ENCODE measurements at places on chromosomes 13 and 19.

DNA sequence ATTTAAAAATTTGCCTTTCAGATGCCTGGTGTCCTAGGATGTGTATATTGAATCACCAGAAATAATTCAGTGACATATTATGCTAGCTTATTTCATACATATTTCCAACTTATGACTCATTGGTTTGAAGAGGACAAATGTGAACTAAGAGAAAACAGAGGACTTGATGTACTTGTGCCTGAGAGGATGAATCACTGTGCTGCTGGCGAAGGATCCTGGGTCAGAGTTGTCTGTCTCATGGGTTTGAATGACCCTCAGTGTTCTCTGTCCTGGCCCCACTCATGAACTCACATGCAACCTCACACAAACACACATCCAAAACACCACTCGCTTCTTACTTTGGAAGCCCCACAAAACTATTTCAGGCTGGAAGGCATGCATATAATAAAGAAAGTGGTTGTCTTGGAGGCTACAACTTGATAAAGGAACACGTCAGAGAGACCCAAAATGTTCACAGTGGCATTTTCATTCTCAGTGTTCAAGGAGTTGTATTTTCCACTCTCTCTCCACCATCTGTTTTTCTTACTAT, 129.0 kb upstream of the SPRY2 start:
- no peak for DNase-seq

DNA sequence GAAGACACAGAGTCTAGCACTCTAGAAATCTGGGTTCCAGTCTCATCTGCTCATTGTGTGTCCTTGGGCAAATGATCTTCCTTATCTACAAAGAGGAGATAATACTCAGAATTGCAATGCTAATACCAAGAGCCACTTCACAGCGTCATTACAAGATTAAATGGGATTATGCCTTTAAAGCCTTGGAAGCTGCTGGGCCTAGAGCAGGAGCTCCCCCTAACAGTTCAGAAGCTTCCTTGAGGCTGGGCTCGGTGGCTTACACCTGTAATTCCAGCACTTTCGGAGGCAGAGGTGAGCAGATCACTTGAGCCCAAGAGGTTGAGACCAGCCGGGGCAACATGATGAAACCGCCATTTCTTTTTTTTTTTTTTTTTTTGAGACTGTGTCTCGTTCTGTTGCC, 27.6 kb downstream of the AP2S1 start:
- no peak for DNase-seq

DNA sequence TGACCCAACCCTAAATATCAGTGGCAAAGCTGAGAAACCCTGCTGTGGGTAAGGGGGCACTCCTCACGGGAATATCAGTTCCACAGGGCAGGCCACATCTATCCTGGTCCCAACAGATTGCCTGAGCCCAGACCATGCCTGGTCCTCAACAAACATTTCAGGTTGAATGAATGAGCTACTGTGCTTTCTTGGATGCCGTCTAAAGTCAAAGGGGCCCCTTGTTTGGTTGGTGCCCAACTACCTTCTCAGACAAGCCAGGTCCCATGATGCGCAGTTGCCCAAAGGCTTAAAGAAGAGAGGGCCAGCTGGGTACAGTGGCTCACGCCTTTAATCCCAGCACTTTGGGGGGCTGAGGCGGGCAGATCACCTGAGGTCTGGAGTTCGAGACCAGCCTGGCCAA, 2.4 kb downstream of the DPP9 start:
- no peak for DNase-seq

DNA sequence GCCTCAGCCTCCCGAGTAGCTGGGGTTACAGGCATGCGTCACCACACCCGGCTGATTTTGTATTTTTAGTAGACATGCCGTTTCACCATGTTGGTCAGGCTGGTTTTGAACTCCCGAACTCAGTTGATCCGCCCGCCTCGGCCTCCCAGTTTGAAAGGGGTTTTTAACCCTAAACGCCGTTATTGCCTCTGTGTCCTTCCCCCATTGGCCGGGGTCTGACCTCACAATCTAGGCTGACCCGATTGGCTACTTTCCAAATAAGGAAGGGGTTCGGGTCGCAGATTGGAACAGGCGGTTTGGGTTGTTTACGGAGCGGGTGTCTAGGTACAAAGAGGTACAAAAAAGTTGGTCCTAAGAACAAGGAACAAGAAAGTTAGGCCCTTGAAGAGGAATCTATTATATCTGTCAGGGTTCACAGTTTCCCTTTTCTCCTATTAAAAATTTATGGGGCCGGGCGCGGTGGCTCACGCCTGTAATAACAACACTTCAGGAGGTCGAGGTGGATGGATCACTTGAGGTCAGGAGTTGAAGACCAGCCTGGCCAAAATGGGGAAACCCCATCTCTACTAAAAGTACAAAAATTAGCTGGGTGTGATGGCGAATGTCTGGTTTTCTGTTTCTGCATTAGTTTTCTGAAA, 1.0 kb downstream of the ZNF253 start:
- DNase-seq: peak; percentile 47

DNA sequence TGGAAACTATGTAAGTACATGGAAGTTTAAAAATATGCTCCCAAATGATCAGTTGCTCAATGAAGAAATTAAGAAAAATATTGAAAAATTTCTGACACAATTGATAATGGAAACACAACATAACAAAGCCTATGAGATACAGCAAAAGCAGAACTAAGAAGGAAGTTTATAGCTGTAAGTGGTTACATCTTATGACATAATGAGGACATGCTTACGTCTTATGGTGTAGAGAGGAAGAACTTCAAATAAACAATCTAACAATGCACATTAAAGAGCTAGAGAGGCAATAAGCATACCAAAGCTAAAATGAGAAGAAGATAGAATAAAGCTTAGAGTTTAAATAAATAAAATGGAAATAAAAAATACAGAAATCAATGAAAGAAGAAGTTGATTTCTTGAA, 50.0 kb upstream of the CEACAM21 start:
- DNase-seq: no peak

DNA sequence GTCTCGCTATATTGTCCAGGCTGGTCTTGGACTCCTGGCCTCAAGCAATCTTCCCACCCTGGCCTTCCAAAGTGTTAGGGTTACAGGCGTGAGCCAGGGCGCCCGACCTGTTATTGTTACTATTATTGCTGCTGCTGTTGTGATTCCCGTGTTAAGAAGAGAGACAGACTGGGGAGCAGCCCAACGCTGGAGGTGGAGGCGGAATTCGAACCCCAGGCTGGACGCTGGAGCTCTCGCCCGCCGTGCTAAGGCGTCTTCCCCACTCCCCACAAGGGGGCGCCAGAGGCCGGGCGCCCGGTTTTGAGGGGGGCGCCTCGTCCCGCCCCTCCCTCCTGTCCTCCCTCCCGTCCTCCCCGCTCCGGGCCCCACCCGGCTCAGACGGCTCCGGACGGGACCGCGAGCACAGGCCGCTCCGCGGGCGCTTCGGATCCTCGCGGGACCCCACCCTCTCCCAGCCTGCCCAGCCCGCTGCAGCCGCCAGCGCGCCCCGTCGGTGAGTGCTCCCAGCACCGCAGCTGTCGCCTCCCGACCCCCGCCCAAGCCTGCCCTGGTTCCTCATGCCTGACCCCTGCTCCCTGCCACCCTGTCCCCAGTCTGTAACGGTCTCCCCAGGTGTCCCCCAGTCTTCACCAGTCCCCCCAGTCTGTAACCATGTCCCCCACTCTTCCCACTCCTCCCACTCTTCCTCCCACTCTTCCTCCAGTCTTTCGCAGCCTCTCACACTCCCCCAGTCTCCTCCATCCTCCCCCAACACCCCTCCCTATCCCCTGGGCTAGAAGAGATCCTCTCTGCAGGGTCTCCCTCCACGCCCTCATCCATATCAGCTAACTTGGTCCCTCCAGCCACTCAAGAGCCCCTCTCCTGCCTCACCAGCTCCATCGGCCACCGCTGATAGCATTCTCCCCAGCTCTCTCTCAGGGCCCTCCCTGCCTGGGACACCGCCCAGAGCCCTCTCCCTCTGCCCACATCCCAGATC, at the start of gene EHD2:
Gene EHD2 (plus strand): TSS at position 377 of the 976 bp plus-strand sequence. CDS start 3,191 bp downstream, outside the sequence.
- DNase-seq: peak; percentile 63

- DNase-seq: no peak
Observed at GRCh38 chr13:108270442-108270841, 924 bp downstream of the TNFSF13B start.

GRCh38 chr13:27772651-27773425, 19.4 kb upstream of the GSX1 start:
- DNase-seq: no peak

DNA sequence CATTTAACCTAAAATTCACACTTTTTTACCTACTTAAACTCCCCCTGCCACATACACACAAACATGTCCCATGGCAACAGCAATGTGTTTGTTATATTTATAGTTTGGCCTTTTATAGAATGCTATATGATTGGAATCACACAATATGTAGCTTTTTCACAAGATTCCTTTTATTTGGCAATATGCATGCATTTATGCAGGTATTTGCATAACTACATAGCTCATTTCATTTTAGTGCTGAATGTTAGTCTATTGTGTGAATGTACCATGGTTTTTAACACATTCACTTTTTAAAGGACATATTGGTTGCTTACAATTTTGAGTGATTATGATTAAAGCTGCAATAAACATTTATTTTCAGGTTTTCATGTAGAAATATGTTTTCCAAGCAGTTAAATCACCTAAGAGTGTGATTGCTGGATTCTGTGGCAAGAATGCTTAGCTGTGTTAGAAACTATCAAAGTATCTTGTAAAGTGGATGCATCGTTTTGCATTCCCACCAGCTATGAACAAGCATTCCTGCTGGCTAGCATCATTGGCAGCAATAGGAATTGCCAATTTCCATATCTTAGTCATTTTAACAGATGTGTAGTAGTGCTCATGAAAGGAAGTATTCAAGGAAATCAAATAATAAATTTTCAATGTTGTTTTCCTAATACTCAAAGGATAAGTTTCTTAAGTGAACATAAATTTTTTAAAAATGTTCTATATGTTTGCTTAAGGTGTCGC, 557.0 kb downstream of the SLITRK1 start:
- DNase-seq: no peak

GRCh38 chr13:30119476-30119875, 187.9 kb downstream of the KATNAL1 start:
- DNase-seq: peak; percentile 31

GRCh38 chr13:48492096-48492440, 40.8 kb downstream of the RCBTB2 start:
- no peak for DNase-seq

- no peak for DNase-seq
Observed at GRCh38 chr19:50721441-50722137, 1.6 kb upstream of the CLEC11A start.

- DNase-seq: peak; percentile 30
Observed at GRCh38 chr19:40576151-40576584, 505 bp upstream of the SHKBP1 start.

DNA sequence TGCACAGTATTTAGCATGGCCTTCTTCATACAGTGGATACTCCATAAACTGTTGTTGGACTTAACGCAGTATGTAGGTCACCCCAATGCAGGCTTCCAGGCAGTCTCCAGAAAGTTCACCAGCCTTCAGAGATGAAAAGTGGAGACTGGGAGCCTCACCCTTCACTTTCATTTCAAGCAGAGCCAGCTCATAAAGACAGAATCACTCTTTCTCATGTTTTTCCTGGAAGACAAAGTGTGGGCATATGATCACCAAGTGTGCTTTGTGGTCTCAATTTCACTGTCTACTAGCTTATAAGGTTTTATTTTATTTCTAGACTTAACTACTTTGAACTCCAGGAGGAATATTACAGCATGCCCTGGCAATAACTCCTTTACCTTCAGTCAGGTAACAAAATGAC, 26.3 kb upstream of the TNFSF11 start:
- peak; percentile 22 for DNase-seq

- no peak for DNase-seq
Observed at GRCh38 chr13:95174517-95174916, 126.7 kb downstream of the ABCC4 start.

DNA sequence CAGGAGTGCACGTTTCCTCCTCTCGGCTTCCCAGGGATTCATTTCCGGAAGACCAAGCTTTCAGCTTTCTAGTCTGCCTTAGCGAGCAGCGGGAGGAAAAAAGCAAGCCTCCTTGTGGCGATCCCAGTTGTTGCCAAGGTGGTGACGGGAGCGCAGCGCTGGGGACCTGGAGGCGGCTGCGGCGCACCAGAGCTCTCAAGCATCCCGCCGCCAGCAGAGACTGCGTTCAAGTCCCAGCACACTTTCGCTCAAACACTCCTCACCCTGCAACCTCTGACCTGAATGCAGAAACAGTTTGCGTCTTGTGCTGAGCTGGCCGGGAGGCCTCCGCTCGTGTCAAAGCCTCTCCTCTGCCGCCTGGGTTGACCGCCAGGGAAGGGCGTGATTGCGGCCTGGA, 4.9 kb downstream of the GSX1 start:
- no peak for DNase-seq

- no peak for DNase-seq
Observed at GRCh38 chr13:46894568-46894967, 2.3 kb downstream of the HTR2A start.

DNA sequence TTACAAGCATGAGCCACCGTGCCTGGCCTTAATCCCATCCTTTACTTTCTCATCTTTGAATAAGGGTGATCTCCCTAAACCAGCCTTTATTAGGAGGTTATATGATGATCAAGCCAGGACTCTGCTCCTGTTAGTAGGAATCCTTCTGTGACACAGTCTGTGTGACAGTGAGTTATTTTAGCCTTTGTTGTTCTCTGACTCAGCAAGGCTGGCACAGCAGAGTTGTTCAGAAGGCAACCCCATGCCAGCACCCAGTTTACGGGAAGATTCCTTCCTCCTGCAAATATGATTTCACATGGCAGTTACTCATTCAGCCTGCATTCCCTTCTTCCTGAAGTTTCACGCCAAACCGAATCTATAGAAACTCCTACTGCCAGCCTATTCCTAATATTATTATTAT, 10.5 kb upstream of the MIER2 start:
- no peak for DNase-seq

DNA sequence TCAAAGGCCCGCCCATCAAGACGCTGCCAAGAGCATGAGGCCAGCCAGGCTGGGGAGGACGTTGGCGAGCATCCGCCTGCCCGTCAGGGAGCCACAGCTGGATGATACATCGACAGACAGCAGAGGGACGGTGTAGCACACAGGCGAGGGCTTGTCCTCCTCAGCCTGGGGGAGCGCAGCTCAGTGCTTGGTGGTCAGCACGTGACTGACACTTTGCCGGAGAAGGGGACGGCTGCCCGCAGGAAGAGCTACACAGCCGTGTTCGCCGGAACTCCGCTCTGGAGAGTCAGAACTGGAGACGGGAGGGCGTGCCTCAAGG, 34.1 kb downstream of the CSNK1G2 start:
- DNase-seq: no peak

DNA sequence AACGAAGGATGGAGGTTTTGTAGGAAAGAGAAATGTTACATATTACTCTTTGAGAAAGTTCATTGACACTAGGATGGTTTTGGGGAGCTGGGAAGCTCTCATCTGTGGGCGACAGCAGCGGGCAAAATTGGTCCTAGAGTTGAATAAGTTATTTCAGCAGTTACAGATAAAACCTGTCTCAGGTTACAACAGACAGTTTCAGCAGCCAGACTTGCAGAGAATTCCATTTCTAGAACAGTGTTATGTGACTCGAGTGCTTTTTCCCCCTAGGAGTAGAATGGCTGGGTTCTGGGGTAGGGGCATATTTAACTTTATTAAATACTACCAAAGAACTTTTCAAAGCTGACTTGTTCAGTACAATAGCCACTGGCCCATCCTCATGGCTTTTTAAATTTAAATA, 46.7 kb upstream of the UBL3 start:
- no peak for DNase-seq

- DNase-seq: no peak
Observed at GRCh38 chr13:59873856-59874255, 289.9 kb downstream of the DIAPH3 start.

- no peak for DNase-seq
Observed at GRCh38 chr13:44912278-44913016, 76.8 kb downstream of the NUFIP1 start.

GRCh38 chr19:35056513-35057063, 15.1 kb downstream of the HPN start:
- DNase-seq: no peak

Measured in activated CD4-positive, alpha-beta T cell treated with anti-CD3 and anti-CD28 coated beads, Interleukin-2, amount 50 U/mL, for 48 hours (primary cell).